ENCODE measurements at places on chromosomes 11 and 22.

- no peak for DNase-seq
Observed at GRCh38 chr22:28958611-28959010, 75.2 kb downstream of the ZNRF3 start.

GRCh38 chr11:99135508-99135907 lies 114.8 kb downstream of the CNTN5 start:
- no peak for DNase-seq

DNA sequence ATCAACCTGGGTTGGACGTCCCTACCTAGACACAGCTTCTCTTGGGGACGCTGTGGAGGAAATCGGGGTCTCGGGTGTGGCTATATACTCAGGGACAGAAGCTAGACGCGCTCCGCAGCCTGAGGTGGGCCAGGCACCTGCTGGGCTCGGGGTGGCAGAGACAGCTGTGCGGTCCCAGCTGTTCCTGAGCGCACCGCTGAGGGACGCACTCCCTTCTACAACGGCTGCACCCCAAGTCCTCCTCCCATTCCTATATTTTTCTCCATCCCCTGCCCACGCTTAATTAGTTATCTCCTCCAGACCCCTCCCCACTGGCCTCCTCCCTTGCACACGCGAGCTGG lies 188 bp upstream of the MTNR1B start:
- DNase-seq, result no peak

DNA sequence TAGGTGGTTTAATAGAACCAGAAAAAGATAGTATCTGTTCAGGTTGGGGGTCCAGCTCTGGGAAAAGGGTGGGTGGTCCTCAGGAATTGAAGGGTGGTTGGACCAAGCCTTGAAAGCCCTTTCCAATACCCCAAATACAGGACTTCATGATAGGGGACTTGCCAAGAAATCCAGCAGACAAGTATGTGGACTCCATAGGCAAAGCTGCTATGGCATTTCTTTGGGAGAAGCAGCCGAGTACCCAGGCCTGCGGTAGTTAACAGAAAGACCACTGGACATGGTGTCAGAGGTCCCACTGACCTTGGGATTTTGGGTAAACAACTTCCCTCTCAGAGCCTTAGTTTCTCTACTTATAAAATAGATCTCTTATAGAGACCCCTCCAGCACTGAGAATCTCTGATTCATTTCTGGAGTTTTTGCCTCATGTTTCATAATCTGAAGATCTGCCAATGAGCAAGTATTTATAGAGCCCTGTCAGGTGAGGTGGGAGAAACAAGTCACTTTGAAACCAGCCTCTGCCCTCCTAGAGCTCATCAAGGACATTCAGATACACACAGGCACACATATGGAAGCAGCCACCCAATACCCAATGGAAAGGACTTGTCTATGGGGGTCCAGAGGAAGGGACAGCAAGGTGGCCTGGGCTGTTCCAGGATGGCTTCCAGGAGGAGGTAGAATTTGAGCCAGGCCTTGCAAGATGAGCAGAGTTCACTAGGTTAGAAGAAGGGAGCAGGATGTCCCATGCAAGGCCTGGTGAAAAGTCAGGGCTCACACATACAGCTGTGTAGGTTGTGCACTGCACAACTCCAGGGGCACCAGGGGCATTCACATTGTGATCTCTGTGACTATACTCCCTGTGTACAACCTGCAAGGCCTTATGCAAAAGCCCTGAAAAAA lies 31.0 kb upstream of the ACCSL start:
- DNase-seq, result no peak

DNA sequence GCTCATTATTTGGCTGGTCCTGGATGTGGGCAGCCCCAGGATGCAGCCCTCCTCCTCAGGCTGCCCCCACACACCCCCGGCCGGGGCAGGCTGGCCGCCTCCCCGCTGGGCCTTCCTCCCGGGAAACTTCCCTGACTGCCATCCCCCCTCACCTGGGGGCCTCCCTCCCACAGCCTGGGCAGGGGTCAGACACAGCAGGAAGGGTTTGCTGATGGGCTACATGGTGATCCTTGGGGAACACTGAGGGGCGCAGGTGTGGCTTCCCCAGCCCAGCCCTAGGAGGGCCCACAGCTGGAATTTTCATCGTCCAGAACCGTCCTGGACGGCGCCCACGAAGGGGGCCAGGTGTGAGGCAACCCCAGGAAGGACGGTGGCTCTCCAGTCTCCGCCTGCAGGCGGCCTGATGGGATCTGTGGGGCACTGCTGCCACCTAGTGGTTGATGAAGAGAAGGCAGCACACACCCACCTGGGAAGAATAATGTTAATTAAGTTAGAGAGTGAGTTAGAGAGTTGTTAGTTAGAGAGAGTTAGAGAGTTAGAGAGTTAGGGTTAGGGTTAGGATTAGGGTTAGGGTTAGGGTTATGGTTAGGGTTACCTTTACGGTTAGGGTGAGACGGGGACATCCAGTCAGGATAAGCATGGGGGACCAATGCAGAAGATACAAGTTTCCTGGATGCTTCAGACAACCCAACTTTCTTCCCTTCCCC lies 75.9 kb upstream of the PRR5 start:
- DNase-seq, result peak; percentile 79

- DNase-seq, result no peak
Observed at GRCh38 chr22:38567531-38568285, 2.3 kb downstream of the DMC1 start.

DNA sequence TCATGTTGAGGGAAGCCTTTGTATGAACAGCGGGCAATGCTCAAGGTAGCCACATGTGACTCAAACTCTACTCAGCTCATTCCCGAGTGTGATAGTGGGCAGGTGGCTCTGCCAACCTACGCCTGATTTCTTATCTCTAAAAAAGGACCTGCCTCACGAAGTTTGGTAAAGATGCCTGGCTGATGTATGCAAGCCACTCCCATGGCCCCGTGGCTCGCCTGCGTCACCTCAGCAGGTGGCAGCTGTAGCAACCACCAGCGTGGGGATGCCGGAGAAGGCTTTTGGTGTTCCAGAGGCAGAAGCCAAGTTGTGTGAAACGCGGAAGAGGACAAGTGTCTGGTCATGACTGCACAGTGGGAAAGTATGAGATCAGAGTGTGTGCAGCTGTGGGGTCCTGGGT lies 5.4 kb downstream of the FADS2 start:
- DNase-seq, result no peak

DNA sequence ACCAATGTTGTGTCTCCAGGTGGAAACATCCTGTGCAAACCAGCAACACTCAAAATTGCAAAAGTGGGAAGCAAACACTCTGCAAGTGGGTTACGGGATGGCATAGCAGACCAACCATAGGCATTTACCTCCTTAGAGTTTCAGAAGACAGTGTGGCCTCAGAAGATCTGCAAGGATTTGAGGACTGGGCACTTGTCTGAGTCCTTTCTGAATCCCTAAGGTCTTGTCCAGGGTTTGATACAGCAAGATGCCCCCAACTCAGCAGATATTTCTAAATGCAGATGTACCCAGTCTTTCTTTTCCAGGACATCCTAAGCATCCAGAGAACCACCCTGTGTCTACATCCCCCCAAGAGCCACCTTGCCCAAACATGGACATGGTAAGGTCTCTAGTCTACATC lies 51.7 kb upstream of the SHANK2 start:
- no peak for DNase-seq

DNA sequence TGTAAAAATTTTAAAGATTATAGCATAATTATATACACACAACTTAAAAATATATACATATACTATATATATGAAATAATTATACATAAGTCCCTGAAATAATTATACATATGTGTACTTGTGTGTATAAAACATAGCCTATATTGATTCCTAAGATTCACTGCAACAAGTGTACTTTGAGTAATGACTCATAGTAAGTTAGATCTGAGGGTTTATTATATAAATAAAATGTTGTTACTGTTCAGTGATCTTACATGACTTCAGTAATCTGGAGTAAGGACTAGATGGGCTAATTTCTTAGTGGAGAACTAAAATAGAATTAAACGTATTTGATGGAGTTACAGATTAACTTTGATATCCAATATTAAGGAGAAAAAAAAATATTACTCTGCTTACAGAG lies 350.5 kb downstream of the CNTN5 start:
- DNase-seq, result no peak

GRCh38 chr11:87224486-87224885 lies 186.8 kb downstream of the TMEM135 start:
- DNase-seq, result no peak

DNA sequence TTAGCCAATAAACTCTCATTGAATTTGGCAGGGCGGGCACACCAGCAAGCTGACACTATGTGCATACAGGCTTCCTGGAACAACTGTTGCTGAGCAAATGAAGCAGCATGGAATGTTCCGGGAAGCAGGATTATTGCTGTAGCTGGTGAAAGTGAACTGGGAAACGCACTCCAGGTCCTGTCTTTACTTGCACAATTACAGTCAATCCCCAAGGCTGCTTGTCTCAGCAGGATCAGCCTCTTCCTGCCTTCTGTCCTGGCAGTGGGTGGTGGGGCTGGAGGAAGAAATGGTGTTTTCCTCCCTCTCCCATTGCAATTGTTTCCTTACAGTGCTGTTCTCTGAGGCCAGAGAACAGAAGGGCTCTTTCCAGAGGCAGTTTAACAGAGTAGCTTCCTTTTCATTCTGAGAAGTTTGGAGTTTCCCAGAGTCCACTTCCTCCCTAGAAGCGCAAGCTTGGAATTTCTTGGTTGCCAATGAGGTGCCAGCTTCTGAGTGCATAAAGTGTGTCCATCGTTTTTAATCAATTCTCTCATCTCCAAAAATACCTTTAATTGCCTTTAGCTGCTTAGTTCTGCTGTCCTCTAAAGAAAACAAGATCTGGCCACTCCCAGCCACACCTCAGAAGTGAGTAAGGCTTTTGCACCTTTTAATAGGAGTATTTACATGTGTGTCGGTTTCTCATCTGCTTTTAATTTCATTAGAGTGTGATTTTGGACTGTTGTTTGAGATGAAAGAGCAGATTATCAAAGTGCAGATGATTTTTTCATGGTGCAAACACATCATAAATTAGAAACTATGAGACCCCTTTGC lies 19.9 kb downstream of the CD44 start:
- DNase-seq, result no peak

DNA sequence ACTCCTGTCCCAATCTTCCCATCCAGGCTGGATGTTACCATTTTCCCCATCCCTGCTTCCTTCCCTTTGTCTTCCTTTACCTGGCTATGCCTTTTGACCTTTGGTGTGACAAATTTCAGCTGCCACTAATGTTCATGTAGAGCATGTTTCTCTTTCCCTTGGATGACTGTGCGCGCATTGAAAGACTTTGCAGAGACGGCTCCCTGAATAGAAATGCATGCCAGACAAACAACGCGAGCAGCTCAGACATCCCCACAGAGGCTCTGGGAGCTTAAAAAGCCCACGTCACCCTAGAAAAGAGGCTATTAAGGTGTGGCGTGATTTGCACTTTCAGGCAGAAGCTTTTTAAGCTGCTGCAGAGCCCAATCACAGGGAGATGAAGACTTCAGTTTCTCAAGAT lies 202.0 kb downstream of the NTM start:
- DNase-seq, result no peak

DNA sequence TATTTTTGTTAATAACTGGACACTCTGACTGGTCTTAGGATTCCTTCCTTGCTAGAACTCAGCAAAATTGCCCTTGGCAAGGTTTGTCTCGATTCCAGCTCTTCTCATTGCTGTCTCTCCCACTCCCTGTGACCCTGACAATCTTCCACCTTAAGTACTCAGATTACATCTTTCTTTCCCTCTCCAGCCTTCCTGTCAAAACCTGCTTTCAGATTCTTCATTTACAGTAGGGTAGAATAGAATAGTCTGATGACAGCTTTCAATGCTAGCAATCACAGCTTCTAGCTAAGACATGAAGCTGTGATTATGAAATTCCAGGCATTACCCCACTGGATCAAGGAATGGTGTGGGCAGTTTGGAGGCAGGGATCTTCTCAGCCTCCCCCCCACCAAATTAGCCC lies 39.2 kb upstream of the LMO2 start:
- no peak for DNase-seq
